ENCODE measurements at places on chromosomes 4 and X.

DNA sequence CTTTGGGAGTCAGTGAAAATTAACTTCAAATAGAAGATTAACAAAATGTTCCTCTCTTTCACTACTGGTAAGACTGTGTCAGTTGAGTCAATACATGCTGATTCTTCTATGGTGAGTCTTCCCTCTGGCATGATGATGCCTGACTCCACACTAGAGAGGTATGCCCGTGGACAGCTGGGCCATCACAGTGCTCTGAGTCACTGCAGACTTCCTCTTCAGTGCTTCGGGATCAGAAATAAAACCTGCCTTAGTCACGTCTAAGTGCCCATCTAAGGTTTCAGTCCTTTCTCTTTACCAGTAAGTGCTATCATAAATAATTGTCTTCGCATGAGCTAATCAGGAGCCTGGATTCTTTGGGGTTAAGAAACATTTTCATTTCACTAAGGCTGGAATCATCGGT, 1.6 kb upstream of the ASB5 start:
- no peak for DNase-seq

DNA sequence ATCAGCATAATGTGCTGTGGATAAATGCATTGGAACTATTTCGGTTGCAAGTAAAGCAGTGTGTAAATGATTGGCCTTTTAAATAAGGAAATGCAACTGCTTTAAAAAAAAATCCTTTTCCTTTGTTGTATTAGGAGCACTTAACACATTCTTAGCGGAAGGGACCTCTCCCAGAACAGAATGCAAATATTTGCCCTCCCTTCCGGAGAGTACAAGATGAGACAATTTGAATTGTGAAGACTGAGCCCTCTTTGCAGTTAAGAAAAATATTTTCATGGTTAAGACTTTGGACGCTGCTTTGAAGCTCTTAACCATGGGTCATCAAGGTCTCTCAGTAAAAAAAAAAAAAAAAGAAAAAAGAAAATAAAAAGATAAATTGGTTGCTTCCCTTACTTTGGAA, 9.5 kb upstream of the NOX1 start:
- no peak for DNase-seq

DNA sequence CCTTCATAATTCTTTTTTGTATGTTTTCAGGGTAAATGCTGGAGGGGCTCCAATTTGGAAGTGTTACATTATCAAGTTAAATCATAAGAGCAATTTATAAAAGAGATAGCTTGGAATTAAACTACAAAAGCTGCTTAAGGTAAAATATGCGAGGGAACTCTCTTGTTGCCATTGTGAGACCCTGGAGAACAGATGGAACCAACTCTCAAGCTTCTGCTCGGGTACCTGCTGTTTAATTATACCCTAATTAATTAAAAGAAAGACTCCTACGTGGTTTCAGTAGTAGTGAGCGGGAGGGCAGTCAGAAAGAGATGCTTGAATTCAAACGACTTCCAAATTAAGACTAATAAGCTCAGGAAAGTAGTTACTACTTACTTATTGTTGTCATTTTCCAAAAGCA, 313.1 kb upstream of the TACR3 start:
- DNase-seq, result no peak

- no peak for DNase-seq
These were observed 185.8 kb upstream of the STK26 start for GRCh38 chrX:131837325-131837724.

- DNase-seq, result no peak
These were observed 63.6 kb downstream of the STARD8 start for GRCh38 chrX:68710870-68711576.

DNA sequence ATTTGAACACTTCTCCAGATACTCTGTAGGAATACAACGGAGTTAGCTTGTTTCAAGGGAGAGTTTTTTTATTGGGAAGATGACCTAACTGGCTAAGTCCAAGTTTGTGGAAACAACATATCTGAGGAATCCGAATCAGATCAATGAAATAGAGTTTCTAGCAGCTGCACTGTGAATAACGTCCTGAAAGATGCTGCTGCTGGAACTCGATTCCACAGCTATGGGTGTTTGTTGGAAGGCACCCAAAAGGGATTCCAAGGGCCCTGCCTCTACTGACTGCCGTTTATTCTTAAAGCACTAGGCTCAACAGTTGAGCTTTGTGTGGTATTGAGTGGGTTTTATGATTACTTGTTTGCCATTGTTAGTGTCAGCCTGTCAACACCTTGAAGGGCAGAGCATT, 6.6 kb upstream of the GBA3 start:
- DNase-seq, result no peak

- no peak for DNase-seq
These were observed 20.5 kb downstream of the ANOS1 start for GRCh38 chrX:8711401-8711800.
